Fibroblast of skin of left biceps (primary cell): ENCODE measurements at places on chromosomes 11 and 22.
A peak's percentile ranks its signal among the peaks of the same experiment; 100 is the strongest.

DNA sequence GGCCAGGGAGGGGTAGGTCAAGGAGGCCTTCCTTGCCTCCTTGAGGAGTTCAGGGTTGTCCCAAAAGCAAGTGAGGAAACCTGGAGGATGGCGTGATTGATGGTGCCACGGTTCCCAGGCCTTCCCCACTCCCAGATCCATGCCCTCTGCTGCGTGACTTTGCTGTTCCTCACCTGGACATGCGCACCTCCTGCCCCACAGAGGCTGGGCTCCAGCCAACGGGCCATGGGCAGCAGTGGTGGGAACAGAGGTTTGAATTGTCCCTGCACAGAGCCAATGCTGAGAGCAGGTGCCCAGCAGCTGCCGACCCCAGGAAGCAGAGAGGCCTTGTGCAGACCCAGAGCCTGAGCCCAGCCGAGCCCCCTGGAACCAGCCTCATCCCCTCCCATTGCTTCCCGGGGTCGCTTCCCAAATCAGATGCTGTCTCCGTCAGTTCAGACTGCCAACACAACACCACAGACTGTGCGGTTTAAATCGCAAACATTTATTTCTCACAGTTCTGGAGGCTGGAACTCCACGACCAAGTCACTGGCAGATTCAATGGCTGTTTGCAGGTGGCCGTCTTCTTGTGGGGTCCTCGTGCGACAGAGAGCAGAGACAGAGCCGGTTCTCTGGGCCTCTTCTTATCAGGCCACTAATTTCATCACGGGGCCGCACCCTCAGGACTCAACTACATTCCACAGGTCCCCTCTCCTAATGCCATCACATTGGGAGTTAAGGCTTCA is 6.2 kb upstream of the LINC01488 start:
- no peak for DNase-seq

DNA sequence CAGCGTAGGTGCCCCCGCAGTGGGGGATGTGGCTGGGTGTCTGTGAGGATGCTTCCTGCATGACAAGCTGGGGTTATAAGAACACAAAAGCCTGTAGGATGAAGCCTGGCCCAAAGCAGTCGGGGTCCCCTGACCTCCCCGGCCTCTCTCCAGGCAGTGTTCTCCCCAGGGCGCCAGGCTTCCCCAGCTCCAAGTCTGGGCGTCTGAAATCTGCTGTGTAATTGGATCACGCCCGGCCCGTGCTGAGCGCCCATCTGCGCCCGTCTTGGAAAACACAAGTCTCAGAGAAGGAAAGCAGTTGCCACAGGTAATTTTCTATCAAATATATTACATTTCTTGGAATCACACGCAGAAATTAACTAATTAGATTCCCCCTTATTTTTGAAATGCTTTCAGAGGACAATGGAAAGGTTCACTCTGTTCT is 233.3 kb downstream of the CTTN start:
- no peak for DNase-seq

- DNase-seq: no peak
Measured at GRCh38 chr11:34621876-34622275, 983 bp downstream of the EHF start.

- DNase-seq: no peak
Measured at GRCh38 chr11:63847363-63847762, 8.5 kb downstream of the MARK2 start.

- DNase-seq: no peak
Measured at GRCh38 chr11:124923296-124923695, 4.2 kb downstream of the HEPN1 start.

DNA sequence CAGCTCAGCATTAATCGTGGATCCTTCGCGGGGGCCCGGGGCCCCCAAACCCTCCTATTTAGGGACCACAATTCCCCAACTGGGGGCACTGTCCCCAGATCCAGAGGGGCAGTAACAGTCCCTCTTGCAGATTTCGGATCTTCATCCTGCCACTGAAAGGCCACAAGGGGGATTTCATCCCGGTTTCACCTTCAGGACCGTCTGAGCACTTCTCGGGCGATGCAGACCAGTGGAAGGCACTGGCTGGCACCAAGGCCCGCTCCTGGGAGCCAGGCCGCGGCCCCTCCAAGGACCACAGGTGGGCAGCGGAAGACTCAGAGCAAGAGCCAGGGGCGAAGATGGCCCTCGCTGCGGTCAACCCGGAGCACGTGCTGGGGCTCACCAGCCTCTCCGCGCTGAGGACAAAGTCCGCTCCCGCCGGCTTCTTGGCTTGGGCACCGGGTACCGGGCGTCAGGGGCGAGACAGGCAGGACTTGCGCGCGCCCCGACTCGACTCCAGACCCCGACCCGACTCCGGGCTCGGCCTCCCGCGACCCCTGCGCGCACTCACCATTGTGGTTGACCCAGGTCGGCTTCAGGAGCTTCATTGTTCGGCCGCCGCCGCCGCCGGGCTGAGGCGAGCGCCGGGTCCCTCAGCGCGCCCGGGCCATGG is 517 bp downstream of the HIRA start:
- no peak for DNase-seq

- DNase-seq: no peak
Measured at GRCh38 chr11:87359401-87359800, 321.7 kb downstream of the TMEM135 start.

- DNase-seq: peak; percentile 79
Measured at GRCh38 chr22:29821291-29822016, 16.6 kb downstream of the ASCC2 start.

GRCh38 chr22:22691716-22692701 is 47.6 kb downstream of the GGTLC2 start:
- no peak for DNase-seq

DNA sequence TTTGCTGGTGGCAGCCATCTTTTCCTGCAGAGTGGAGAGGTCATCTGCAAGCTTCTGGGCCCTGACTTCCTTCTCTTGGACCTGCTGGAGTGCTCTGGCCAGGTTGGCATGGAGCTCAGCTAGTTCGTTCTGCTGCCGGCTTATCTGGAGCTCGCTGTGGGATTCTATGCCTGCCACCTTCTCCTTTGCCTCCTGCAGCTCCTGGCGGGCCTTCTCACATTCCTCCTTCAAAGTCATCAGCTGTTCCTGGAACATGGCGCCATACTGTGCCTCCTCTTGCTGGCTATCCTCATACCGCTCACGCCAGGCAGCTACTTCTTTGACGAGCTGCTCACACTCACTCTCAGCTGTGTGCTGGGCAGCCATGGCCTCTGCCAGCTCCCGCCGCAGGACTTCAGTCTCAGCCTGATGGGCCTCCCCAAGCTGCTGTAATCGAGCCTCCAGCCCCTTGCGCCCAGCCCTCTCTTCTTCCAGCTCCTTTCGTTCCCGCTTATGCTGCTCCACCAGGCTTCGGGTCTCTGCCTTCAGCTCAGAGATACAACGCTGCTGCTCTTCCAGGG is 16.1 kb downstream of the IL18BP start:
- no peak for DNase-seq

DNA sequence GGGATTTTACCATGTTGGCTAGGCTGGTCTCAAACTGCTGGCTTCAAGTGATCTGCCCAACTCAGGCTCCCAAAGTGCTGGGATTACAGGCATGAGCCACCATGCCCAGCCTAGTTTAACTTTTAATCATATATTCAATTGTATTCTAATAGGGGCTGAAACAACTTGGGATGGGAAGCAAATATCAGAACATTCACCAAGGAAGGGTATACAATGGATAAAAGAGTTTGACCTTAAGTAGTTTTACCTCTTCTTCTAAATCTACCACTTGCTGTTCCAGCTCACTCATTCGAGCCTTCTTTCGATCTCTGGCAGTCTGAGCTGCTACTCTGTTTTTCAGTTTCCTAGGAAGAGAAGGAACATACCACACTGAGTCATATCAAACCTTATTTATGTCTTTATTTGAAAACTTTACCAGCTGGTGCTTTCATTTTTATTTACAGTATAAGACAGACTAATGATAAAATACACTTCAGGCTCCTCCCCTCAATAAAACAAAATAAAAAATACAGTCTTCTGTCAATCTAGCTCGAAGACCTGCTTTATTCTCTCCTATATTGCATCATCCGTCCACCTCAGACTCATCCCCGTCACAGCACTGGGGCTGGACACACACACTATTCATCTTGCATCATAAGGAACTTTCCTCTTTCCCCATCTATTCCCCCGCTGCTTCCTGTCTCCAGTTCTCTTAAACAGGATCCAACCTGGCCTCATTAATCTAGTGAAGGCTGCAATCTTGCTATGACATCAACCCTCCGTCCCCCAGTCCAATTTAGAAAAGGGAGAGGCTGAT is 1.4 kb downstream of the XBP1 start:
- peak; percentile 90 for DNase-seq

DNA sequence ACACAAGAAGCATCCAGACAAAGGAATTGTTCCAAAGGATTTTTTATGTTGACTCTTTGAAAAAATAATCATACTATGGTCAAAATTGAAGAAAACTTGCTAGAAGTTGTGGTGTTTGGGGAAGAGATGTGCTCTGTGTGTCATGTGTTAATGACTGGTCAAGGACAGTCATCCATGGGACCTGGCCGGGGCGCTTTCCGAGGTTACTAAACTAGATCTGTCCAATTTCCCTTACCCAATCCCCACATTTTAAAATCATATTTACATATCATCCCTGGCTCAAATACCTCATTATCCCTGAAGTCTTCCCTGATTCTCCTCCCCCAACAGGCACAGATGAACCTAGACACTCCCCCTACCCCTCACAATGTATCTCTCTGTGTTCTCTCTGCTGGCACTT is 289.4 kb downstream of the TENM4 start:
- no peak for DNase-seq

DNA sequence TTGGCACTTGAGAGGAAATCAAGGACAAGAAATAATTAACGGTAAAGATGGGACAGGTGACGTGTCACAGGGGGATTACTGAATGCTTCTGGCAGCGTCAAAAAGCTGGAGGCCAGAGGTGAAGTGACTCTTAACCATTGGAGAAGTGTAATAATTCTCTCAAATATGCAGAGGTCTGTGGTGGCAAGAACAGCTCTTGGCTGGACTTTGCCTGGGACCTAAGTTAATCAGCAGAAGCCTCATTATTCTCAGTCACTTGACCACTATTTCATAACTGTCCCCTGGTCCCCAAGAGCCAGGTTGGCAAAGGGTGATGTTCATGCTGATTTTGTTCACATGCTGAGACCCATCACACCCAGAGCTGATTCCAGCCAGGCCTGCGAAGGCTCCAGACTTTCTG is 72.9 kb downstream of the TIMP3 start:
- DNase-seq: no peak

DNA sequence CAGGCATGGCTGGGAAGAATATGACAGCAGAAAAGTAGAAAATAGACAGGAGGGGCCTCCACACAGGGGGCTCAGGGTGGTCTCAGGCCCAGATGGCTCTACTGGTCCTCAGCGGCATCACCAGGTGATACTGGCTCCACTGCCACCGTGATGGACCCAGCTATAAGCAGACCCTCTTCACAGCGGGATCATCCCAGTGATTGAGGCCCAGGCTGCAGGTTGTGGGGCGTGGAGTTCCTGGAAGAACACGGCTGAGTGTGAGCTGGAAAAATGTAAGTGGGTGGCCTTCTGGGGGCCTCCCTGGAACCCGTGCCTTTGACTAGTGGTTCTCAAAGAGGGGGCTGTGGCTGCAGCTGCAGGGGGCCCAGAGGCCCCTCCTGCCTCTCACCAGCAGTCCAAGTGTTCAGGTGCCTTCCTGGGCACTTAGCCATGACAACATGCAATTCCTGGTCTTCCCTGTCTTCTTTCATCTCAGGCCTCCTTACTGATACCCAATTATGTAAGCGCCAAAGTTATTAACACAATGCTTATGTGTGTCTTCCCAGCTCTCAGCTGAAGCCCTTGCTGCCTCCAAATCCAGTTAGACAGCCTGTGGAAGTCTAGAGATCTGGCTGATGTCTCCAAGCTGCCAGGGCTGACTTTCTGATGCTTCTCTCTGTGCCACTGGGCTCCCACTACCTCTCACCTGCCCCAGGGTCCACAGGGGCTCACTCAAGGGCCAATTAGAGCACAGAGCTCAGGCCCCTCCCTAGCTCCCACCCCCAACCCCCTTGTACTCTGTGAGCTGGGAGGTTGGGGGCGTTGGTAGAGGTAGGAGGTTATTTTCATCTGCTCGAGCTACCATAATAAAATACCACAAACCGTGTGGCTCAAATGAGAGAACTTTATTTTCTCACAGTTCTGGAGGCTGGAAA is 110.1 kb upstream of the LMO1 start:
- DNase-seq: no peak

DNA sequence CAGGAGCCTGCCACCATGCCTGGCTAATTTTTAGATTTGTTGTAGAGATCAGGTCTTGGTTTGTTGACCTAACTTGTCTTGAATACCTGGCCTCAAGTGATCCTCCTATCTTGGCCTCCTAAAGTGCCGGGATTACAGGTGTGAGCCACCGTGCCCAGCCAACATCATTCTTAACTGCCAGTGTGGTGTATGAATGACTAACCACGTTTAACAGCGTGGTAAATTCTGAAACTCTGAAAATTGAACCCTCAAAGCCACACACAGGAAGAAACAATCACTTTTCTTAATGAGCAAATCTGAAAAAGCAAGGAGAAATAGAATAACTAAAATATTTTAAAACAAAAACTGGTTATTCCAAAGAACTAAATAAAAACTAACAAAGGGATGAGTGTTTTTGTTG is 7.4 kb downstream of the TMEM9B start:
- DNase-seq: no peak

DNA sequence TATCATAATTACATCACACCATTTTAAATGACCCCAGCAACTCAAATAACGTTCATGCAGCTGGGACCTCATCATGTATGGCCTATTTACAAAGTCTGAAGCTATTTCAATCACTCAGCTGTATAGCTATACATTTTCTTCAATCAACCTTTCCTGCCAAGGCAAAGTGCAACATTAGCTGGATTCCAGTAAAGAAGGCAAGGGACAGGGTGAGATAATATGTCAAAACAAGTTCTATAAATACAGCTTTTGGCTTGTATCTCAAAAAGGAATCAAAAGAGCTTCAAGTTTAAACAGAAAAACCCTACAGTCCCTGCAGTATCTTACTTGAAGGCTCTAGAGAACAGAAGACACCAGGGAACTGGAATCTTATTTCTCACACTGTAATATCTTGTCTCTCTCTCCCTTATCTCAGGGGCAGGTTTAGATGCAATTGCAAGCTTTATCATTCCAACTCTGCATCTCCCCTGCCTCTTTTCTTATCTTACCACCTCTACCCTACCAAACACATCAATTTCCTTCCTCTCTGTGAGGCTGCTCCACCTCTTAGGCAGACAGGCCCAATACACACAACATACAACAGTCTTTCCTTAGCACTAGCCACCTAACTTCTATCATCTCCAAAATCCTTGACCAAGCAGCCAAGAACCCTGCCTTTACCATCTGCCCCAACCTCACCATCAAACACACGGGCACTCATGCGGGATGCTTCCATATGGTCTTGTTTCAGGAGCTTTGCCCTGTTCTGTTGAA is 34.5 kb downstream of the CELF1 start:
- DNase-seq: no peak

DNA sequence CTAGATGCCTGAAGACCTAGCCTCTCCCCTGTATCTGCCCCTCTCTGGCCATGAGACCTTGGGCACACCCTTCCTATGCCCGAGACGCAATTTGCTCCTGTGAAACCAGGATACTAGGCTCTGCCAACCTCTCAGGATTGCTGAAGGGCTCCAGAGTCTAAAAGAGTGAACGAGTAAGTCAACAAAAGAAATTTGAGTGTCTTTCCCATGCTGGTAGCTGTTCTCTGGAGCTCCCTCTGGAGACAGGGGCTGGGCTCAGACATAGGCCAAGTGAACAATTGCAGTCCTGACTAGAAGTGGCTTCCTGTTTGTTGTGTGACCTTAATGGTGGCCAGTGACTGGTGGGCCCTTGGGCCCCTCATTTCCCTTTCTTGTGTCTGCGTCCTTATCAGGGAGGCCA is 189.0 kb upstream of the NARS2 start:
- DNase-seq: no peak

- peak; percentile 30 for DNase-seq
Measured at GRCh38 chr11:123429336-123429735, 733 bp upstream of the GRAMD1B start.

- no peak for DNase-seq
Measured at GRCh38 chr22:38097557-38098409, 12.7 kb downstream of the BAIAP2L2 start.
